Renal pelvis (tissue), 12 donors: ENCODE measurements at places on chromosomes 1 and 21.

DNA sequence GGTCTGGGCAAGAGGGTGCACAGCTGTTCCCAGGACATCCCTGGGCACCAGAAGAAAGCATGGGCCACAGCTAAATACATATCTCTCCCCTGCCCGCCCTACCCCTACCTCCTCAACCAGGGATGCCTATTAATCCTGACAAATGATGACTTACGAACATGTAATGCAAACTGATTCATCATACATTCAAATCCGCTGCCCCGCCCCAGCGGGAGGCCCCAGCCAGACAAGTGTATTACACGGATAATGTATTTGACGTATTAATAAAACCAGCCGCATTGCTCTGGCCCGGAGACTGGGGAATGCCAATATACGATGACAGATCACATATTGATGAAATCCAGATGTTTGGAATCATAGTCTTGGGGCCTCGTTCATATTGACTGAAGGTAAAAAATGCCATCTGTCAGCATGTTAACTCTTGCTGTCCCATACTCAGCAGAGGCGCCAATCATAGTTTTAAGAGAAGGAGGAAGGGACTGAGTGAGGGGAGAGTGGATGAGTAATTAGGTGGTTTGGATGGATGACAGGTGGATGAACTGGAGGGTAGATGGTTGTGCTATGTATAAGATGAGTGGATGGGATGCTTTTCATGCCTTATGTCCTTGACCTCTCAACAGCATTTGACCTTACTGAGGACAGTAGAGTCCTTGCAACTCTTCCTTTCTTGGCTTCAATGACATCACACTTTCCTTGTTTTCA is 68.2 kb downstream of the TMEM53 start:
- DNase-seq: no peak

GRCh38 chr1:27267153-27267552 is 32.7 kb downstream of the WDTC1 start:
- no peak for DNase-seq

- DNase-seq: no peak
Measured at GRCh38 chr1:10778640-10779039, 17.8 kb downstream of the CASZ1 start.

DNA sequence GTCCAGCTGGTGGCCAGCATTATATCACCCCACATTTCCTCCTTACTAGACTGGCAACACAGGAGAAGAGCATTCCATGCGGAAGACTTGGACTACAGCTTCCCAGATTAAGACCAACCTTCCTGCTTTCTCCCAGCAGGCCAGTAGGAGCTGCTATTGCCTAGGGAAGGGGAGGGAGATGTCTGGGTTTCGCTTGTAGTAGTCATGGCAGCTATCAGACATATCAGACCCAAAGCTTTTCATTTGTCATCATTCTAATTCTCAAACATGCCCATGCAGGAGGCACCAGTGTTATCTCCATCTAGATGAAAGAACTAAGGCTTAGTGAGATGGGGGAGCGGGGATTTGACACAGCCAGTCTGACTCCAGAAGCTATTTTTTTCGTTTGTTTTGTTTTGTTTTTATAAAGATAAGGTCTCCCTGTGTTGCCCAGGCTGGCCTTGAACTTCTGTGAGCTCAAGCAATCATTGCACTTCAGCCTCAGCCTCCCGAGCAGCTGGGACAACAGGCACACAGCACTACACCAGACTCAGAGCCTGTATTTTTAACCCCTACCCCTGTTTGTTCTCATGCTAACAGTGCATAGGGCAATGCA is 4.5 kb downstream of the PLA2G2A start:
- peak; percentile 37 for DNase-seq

DNA sequence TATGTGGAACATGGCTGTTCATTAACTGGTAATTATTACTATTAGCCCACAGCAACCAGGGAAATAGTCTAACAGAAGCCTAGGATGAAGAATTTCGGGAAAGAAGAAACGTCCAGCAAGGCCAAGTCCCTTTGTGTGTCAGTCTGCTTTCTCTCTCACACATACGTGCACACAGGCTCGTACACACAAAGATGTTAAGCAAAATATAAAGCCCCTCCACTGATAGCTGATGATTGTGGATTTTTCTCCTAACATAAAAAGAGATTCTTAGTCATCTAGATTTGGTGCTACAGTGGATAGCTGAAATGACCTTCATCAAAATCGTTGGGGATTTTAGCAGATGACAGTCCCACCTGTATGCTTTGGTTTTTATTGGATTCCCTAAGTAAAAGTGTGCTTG is 42.1 kb upstream of the A3GALT2 start:
- DNase-seq: no peak

DNA sequence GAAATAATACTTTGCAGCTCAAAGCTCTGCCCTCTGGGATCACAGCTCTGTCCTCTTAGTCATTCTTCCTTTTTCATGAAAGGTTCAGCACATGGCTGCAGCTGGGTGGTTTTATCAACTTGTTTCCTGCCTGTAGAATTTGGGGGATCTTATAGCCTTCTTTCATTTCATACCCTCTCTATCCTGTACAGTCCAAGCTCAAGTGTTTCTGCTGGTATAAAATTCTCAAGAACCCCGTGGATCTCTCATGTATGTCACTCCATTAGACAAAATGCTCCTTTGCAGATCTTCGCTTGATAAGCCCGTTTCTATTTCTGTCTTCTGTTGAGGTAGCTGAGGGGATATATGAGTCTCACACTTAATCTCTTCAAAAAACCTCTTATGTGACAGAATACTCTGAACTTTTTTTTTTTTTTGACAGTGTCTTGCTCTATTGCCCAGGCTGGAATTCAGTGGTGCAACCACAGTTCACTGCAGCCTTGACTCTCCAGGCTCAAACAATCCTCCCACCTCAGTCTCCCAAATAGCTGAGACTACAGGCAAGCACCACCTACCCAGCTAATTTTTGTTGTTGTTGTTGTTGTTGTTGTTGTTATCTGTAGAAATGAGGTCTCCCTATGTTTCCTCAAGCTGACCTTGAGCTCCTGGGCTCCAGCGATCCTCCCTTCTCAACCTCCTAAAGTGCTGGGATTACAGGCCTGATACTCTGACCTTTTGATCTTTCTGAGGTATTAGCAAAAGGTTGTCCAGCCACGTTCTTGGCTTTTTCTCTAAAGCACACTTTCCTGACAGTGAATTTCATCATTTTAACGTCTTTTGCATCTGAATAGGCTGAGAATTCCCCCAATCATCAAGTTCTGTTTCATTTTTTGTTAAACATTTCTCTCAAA is 24.6 kb upstream of the COL9A2 start:
- no peak for DNase-seq

DNA sequence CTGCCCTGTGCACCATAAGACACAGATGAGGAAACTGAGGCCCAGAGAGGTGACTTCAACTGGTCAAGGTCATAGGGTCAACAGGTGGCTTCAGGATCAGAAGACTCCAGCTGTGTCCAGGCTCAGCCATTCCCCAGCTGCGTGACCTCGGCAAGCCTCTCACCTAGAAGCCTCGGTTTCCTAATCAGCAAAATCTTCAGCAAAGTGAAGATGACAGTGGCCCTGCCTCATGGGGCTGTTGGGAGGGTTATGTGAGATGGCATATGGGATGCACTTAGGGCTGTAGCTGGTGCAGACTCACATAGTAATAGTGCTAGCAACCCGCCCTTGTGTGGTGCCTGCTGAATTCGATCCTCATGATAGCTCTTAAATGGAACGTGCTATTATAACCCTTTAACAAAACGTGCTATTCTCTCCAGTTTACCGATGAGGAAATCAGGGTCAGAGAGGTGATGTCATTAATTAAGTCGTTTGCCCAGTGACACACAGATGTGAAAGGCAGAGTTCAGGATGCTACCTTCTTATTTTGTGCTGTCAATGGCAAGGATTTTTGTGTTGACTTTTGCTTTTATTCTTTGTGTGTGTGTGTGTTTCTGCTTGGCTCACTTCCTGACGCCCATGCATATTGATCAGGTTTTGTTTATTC is 472.9 kb downstream of the MATN1 start:
- DNase-seq: no peak

DNA sequence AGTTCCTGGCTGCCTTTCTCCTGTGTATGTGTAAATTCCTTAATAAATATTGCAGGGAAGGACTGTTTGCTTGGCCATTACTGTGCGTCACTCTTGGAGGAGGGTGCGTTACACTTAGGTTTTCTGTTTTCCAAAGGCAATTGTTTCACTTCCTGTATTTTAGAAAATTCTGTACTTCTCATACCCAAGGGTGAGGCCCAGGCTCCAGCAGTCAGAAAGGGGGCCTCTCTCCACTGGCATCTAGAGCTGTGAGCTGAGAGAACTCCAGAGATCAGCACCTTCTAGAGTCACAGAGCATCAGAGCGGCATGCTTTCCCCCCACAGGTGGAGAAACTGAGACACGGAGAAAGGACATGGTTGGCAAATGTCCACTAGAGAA is 27.0 kb upstream of the ZFP69B start:
- DNase-seq: no peak

- no peak for DNase-seq
Measured at GRCh38 chr1:8283058-8283884, 34.6 kb upstream of the SLC45A1 start.

DNA sequence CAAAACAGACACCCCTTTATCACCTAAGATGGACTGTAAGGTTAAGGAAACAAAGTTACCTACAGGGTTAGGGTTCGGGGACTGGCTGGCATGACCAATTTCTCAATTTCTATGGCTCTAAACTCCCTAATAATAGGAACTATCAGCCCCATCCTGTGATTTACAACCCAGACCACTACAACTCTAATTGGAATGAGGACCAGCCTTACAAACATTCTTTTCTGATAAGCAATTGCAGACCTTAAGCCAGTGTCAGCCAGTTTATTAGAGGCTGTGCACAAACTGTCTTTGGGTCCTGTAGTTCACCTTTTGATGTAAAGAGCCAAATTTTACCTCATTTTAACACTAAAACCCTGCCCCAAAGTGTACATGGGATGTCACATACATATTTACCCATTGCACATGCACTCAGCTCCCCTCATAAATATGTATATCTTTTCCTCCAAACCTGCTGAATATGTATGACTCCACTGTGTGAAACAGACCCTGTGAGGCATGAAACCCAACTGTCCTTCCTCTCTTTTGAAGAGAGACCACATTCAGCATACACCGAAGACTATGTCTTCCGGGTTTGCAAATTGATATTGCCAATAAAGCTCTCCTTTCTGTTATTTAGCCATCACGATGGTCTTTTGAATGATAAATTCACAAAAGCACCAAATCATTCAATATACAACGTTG is 7.3 kb upstream of the APP start:
- no peak for DNase-seq

GRCh38 chr1:59292562-59292961 is 4.3 kb upstream of the FGGY start:
- no peak for DNase-seq

GRCh38 chr1:76314730-76315129 is 240.2 kb downstream of the ST6GALNAC3 start:
- no peak for DNase-seq

DNA sequence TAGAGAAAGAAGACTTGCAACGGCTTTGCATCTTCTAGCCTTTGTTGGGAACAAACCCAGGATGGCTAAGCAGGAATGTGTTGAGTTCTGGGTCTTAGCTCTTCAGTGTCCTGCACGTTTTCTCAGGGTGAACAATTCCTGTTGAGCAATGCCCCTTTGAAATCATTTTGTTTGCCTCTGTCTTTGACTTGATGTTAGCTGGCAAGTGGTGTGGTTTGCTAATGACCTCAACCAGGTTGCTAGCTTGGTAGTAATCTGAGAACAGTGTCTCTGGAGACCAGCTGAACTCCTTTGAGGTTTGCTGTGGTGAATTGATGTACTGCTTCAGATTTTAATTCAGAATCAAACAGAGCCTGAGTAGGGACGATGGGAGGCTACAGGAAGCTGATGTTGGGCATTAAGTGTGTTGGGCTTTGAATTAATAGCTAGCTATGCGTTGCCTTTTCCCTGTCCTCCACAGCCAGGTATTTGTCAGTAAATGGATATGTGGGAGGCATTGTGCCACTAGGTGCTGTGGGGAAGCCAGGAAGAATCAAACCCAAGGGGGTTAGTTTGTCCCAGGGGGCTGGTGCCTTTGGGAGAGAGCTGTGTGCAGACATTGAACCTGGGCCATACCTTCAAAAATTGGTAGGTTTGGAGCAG is 23.3 kb upstream of the SRSF10 start:
- peak; percentile 33 for DNase-seq

DNA sequence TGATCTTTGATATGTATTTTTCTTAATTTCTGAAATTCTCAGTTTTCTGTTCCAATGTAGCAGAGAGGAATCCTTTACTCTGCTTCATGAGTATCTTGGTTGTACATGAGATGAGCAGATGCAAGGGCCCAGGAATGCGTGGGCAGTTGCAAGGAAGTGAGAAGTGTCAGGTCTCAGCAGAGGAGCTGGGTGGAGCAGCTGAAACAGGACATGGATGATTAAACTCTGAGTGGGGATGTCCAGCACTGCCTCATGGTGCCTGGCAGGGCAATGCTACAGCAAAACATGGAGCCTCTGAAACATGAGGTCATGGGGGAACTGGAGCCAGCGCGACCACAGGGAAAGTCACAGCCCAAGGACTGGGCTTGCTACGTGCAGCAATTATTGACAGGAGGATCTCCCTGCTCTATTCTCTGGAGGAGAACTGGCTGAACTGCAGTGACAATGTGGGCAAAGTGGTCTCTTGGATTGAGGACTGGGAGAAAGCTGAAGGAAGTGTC is 48.4 kb downstream of the COLGALT2 start:
- DNase-seq: peak; percentile 86

GRCh38 chr21:42467140-42467983 is 28.7 kb downstream of the RSPH1 start:
- DNase-seq: no peak

- no peak for DNase-seq
Measured at GRCh38 chr1:17653728-17654351, 101.3 kb upstream of the ACTL8 start.

- no peak for DNase-seq
Measured at GRCh38 chr1:193011406-193011805, 47.8 kb downstream of the UCHL5 start.

DNA sequence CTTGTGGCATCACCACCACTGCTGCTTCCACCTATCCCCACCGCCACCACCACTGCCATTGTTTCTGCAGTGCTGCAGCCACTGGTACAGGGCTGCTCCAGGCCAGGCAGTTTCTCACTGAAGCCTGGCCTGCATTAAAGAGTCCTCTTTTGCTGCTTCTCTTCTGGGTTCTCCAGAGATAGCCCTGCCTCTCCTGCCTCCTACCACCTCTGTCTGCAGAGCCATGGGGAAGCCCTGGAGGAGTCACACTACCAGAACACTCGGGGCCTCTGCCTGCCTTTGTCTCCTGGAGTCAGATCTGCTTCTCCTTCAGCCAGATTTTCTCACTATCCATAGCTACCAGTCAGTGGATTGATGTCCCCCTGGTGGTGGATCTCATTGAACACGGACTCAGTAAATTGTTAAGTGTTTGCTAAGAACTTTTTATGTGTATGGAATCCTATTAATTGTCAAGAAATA is 37.7 kb upstream of the DDAH1 start:
- peak; percentile 60 for DNase-seq

GRCh38 chr1:59738591-59739015 is 76.1 kb upstream of the HOOK1 start:
- no peak for DNase-seq

DNA sequence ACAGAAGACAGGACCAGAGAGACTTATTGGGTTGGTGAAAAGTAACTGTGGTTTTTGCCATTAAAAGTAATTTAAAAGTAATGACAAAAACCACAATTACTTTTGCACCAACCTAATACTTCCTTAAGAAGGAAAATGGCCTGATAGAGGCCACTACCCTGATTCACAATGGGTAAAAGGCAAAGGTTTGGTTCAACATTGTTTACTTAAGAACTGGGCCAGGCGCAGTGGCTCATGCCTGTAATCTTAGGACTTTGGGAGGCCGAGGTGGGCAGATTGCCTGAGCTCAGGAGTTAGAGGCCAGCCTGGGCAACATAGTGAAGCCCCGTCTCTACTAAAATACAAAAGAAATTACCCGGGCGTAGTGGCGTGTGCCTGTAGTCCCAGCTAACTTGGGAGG is 48.2 kb upstream of the RCOR3 start:
- no peak for DNase-seq
